ENCODE measurements at places on chromosomes 5 and 9. TPM values are rescaled to one million over a fixed set of nuclear protein-coding genes. Genes with fewer than 3 reads are reported as not detected.

DNA sequence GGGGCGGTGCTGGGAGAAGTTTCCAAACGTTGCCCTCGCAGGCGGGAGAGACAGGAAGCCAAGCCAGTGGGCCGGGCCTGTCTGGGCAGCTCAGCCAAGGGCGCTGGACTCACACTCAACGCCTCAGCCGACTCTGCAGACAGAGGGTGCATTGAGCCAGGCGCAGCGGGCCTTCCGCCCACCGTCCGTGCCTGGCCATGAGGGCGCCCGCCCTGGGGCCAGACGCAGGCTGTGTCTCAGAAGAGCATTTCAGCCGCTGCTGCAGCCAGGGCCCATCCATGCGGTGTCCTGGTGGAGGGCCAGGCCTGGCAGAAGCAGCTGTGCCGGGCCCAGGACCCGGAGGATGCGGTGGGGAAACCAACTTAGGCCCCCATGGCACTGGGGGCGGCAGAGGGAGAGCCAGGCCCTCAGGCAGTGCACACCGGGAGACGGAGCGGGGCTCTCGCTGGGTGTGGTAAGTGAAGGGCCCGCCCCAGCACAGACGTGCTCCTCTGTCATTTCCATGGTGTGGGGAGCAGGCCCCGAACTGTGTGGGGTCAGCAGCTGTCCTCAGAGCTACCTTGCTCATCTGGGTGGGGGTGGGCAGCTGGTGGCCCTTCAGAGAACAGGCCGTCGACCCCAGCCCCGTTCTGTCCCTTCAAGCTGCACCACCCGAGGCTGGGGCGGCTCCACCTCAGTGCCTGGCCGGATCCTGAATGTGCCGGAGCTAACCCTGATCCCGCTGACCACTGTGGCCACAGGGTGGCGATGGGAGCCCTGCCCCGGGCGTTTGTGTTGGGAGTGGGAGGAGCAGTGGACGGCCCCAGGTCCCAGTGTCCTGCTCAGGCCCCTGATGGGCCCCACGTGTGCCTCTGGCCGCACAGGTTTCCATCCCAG, 18.0 kb downstream of the DNLZ start:
- peak; percentile 62 for DNase-seq

DNA sequence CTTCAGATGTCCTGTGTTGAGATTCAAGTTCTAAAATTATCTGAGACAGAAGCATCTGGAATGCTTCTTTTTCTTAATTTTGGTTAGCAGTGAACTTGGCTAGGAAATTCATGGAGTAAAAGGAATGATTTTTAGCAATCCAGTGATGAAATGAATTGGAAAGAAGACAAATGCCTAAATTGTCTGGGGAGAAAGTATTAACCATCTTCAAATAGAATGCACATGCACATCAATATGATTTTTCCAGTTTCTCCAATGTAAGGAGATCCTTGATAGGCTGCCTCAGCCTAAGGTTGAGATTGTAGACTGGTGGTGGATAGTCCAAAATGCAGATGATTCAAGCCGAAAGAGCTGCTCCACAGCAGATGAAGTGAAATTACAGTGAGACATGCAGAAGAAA, 106.7 kb downstream of the PCSK5 start:
- peak; percentile 47 for DNase-seq

GRCh38 chr5:15823398-15823797, 323.4 kb downstream of the FBXL7 start:
- peak; percentile 35 for DNase-seq

- DNase-seq, result no peak
Measured at GRCh38 chr5:132470596-132470995, 20.0 kb downstream of the IRF1 start.

GRCh38 chr9:120910643-120911042, 16.0 kb downstream of the TRAF1 start:
- no peak for DNase-seq

GRCh38 chr5:31853398-31854135, 214.6 kb downstream of the PDZD2 start:
- DNase-seq, result no peak

FCN2 gene
- total RNA-seq, result not detected

GPR150 gene
- total RNA-seq, result 0.27 TPM

IFNA2 gene
- not detected for total RNA-seq

SPOCK1 gene
- 174 TPM for total RNA-seq

ACOT12 gene
- total RNA-seq, result not detected
